ENCODE measurements at places on chromosomes 5 and 9.
A peak's percentile ranks its signal among the peaks of the same experiment; 100 is the strongest.

DNA sequence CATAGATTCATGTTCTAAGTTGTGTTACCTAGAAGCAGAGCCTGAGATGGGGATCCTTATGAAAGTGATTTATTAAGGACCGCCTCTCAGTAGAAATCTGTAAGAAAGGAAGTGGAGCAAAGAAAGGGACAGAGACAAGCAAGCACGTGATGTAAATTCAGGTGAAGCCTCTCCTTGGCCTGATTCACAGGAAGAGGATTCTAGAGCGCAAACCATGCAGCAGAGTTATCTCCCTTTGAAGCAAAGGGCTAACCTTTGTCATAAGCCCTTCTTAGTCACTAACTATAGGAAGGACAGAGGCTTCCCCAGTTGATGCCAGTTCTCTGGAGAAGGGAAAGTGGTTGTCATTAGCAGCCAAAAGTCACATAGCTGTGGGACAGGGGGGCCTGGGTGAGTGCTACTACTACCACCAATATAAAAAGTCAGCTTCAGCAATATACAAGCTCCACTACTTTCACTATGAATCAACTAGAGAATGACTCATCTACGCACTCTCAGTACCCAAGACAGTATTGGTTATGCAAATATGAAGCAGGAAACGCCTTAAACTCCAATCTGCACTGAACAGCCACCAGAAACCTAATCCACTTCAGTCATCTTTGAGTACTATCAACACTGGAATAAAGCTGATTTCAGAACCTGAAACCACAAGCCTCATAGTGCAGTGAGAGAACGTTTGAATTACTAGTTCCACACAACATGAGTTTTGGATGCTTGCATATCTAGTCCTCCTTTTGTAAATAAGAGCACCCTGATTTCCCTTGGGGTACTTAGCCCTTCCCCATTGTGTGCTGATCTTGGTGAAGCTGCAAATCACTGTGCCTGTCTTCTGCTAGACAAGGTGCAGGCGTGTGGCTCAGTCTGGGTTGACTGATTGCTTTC, 162.7 kb downstream of the ZNF608 start:
- no peak for DNase-seq

- no peak for DNase-seq
Observed at GRCh38 chr5:173507171-173507570, 109.3 kb downstream of the BOD1 start.

DNA sequence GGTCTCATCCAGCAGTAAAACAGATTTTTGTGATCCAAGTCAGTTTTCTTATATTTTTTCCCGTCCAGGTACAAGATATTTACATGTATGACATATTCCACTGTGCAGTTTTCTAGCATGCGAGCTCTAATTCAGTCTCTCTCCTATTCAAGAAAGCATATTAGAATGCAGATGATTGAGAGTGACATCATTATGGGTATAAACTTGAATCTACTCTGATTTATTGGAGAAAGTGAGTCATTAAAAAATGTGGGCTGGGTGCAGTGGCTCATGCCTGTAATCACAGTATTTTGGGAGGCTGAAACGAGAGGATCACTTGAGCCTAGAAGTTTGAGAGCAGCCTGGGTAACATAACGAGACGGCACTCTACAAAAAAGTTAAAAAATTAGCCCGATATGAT, 6.2 kb downstream of the FER start:
- no peak for DNase-seq

DNA sequence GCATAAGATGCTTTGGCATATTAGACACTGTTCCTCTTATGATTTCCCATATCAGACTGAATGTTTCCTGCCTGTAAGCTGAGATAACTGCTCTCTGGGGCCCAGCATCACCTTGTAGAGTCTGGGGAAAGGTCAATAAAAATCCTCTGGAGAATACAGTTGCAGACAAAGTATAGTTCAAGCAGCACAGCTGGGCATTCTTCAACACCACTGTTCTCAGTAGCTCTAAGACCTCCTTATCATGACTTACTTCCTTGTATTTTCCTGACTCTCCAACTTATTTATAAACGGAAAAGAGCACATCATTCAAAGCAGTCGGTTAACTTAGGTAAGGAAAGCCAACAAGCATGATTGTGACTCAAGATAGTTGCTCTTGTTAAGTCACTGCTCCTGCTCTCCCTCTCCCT, 208.7 kb upstream of the RASEF start:
- DNase-seq: no peak

DNA sequence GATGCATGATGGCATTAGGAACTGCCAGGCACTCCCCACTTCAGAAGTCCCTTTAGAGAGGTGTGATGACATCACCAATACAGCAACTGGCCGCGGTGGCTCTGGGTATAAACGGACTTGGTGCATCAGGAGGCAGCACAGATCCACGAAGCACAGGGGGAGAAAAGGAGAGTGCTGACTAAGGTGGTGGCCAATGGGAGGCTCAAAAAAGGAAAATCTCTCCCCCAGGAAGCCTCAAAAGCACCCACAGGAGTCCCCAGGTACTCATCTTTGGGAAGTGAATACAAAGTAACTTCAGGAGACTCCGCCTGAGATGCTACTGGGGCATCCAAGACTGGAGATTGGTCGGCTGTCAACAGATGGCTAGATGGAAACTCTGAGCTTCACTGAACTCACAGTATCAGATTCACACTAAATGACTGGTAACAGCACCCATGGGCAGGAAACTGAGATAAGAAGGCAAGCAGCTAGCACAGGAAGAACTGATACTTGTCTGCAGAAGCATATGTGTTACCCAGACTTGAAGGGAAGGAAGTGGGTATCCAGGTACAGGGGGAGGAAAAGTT, 7.6 kb downstream of the TTC39B start:
- DNase-seq: no peak

DNA sequence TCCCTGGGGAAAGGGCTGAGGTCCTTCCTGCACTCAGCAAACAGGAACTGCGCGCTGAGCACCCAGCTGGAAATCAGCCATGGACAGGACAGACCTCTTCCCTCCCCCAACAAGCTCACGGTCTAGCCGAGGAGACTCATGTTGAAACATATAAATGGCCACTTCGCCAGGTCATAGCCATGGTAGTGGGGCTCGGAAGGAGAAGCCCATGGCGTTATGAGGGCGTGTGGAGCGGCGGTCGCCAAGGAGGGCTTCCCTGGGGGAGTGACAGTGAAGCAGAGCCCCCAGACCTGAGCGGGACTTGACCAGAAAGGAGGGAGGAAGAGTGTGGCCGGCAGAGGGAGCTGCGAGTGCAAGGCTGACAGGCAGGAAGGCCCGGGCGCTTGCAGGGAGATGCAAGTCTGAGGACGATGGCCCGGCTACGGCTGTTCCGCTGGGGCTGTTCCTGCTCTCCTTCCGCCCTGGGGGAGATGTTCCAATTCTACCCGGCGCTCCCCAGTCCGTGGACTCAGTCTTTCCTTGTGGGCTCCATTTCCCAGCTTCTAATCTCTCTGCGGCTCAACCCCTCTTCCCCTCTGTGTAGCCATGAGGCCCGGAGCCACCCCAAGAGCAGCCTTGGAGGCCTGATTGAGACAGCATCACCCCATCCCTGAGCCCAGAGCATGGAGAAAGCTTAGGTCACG, 43.9 kb upstream of the PRRC2B start:
- DNase-seq: peak; percentile 91

DNA sequence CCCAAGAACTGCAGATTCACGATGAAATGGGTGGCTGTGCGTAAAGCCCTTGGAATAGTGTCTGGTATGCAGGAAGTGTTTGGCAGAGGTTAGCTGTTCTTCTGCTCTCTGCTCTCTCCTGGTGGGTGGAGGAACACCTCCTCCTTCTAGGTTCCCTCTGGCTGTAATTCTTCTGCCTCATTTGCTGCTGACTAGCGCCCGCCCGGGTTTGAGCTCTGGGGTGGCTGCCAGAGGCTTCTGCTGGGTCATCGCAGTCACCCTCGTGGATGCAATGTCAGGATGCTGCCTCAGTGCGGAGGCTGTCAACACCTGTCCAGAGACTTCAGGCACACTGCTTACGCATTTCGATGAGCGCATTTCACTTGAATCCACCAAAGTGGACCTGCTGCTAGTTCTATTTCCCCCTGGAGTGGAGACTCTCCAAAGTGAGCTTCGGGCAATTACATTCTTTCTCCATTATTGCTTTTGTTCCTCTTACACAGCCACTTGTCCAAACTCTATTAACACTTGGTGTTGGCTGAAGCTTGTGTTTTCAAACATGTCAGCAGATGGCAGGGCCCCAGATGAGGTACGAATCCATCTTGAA, 11.7 kb downstream of the DOCK2 start:
- no peak for DNase-seq

- no peak for DNase-seq
Observed at GRCh38 chr9:68793605-68794343, 88.7 kb downstream of the PIP5K1B start.

Measured in D341Med (cell line).